ENCODE measurements at places on chromosomes 1 and 21.

GRCh38 chr1:227788271-227789083 is 27.0 kb upstream of the PRSS38 start:
- peak; percentile 55 for DNase-seq

GRCh38 chr1:25197982-25198662 is 34.2 kb downstream of the SYF2 start:
- no peak for DNase-seq

DNA sequence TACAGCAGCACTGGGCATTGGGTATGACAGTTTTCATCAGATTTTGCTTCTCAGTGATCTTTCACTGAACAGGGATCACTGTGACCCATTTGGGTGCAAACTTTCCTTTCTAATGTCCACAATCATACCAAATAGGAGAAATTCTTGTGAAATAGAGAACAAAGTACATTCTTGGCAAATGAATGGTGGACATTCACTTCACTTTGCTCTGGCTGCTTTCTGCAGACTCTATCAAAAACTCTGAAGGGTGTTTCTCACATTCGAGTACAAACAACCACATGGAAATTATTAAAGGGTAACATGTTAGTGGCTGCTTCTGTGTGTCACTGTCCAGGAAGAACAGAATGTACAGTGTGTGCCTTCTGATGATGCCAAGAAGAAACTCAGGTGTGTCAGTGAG is 61.9 kb upstream of the ADAM30 start:
- no peak for DNase-seq

DNA sequence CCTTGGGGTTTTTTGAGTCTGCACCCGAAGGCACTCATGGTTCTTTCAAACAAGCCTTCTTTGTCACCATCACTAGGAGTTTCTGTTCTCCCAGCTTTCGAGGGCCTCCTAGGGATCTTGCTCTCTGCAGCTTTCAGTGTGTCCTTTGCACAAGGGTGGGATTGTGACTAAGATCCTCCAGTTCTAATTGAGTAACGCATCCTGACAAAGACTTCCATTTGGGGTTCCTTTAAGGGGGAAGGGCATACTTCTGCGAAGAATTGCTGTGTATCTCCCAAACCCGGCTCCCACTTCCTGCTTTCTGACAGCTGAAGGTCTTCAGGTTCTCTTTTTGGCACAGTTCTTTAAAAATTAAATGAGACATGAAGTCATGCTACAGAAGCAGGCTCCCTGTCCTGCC is 139.4 kb downstream of the EDEM3 start:
- DNase-seq: no peak

GRCh38 chr1:211613951-211614350 is 35.0 kb upstream of the SLC30A1 start:
- DNase-seq: no peak

DNA sequence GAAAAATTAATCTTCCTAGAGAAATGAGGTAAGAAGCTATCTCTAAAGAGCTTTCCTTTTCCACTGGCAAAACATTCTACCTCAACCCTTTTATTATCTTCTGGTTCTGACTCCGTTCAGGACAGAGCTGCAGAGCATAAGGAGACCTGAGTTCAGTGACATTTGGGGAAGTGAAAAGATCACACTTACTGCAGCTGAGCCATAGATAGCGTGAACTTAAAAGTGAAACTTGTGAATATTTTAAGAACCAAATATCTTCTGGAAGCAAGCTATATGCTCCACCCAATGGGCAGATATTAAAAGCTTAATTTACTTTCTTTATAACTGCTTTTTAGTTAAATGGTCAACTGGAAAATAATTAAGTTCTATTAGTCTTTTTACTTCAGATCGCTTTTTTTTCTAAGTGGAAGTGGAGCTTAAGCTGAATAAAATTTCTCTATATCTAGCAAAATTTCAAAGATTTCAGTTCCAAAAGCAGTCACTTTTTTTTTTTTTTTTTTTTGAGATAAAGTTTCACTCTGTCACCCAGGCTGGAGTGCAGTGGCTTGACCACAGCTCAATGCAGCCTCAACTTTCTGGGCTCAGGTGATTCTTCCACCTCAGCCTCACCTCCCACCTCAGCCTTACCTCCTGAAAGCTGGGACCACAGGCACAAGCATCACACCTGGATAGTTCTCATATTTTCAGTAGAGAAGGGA is 11.9 kb downstream of the PTPN22 start:
- no peak for DNase-seq

GRCh38 chr1:26585471-26585870 is 55.9 kb downstream of the RPS6KA1 start:
- no peak for DNase-seq

DNA sequence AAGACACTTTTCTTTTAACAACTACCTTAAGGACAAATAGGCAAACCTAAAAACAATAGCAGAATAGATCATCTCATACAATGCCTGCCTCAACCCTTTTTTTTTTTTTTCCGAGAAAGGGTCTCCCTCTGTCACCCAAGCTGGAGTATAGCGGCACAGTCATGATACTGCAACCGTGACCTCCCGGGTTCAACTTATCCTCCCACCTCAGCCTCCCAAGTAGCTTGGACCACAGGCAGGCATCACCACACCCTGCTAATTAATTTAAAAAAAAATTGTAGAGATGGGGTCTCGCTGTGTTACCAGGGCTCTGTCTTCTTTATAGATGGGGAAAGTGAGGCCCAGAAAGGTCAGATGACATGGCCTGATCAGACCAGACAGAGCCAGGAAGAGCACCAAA is 7.9 kb downstream of the SH3BGRL3 start:
- no peak for DNase-seq

- no peak for DNase-seq
Measured at GRCh38 chr1:248596615-248597014, 885 bp downstream of the OR2T10 start.

DNA sequence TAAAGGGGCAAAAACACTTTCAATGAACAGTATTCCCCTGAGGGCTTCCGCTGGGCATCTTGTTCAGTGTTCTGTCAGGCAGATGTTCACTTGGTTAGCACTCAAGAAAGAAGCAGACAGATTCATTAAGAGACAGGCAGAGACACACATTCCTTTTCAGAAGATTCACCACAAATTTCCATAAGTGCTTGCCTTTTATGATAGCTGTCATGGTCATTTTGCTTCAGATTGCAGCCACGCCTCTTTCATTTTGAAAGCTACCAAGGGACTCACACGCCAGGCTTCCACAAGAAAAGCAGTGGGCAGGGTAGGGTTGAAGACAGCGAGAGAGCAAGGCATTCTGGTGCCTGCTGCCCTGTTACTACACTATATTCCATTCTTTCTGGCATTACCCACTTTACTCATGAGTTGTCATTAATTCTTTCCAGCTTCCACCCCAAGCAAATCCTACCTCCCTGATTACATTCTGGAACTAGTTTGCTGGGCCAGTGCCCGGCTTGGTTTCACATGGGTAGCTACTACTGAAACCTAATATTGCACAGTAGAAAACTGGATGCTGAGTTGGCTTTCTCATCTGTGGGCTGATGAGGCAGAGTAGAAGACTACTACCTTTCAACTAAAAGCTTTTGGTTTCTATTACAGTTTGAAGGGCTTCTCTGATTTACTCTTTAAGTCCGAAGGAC is 91.2 kb upstream of the COL24A1 start:
- no peak for DNase-seq

DNA sequence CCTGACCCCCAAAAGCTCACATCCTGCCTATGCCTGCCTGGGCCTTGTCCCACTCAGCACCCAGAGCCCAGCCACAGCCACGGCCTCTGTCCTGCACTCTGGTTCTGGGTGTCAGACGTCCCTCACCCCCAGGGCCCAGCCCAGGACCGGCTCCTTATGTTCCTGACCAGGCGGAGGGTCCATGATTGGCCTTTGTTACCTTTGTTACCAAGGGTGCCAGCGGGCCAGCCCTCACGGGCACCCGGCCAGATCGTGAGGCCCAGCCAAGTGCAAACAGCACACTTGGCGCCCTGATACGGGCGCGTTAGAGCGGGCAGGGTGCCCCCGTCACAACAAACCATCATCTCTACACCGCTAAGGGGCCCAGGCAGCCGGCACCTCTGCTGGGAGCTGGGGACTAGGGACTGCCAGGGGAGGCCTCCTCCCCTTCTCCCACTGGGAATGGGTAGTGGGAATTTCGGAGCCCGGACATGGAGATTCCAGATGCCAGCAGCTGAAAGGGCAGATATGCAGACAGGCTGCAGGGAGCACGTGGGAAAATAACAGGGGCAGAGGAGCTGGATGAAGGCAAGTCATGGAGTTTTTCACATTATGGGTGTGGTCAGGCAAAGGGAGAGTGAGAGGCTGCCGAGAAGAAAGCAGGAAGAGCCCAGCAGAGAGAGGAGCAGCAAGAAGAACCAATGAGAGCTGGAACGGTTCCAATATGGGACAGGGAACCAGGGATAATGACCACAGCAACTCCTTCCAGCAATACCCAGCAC is 22.1 kb downstream of the HSPG2 start:
- DNase-seq: no peak

DNA sequence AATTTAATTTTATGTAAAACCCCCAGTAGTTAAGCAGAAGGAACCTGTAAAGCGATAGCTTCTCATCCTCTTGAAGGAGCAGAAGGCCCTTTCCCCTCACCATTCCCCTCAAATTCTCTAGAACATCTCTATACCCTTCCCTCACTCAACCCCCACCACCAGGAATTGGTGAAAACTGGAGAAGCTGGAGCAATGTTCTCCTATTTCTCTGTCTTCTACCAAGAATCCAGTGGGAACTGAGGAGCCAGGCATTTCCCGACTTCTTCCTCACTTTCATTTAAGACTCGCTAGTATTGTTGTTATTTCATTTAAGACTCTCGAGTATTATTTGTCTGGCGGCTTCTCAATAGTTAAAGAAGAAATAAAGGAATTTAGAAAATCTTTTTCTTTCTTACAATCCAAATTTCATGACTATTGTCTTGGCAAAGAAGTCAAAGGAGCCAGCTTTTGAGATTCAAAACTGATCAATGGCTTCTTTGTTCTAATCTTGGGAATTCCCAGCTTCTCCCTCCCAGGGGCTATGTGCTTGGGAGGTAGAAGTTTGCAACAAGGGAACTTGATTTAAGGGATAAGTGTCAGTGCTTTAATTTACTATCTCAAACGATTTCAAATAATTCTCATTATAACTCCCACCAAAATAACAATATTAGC is 253.3 kb upstream of the ADGRL2 start:
- no peak for DNase-seq

DNA sequence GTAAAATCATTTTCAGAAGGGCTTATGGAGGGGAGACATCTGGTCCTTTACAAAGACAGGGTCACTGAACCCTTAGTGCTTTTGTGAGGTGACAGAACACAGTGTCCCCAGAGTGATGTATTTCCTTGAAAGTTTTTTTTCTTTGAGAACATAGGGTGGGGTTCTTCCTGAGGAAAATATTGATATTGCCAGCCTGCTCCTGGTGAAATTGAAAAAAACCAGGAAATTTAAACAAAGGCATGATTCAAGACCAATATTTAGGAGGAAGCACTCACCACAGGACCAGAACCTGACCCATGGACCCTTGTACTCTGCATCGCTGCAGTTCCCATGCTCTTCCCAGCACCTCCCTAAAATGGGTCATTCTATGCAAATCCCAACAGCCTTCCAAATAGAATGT is 63.7 kb downstream of the ST6GALNAC3 start:
- DNase-seq: no peak

- no peak for DNase-seq
Measured at GRCh38 chr1:220296981-220297380, 24.7 kb upstream of the RAB3GAP2 start.

DNA sequence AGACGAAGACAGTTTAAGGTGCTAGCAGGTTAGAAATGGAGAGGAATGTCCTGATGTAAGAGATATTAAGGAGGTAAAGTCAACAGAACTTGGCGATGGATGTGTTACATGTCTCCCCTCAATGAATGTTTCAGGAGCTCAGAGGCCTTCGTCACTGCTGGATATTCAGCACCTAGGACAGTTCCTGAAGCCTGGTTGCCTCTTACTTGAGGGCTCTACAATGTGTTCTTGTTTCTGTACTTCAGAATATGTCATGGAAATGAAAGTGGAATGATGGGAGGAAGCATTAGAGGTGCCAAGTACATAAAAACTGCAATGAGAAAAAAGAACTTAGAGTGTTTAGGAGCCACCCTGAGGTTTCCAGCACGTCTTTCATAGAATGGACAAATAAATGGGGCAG is 17.7 kb downstream of the TNR start:
- no peak for DNase-seq

GRCh38 chr1:61141288-61142042 is 59.1 kb downstream of the NFIA start:
- DNase-seq: no peak

DNA sequence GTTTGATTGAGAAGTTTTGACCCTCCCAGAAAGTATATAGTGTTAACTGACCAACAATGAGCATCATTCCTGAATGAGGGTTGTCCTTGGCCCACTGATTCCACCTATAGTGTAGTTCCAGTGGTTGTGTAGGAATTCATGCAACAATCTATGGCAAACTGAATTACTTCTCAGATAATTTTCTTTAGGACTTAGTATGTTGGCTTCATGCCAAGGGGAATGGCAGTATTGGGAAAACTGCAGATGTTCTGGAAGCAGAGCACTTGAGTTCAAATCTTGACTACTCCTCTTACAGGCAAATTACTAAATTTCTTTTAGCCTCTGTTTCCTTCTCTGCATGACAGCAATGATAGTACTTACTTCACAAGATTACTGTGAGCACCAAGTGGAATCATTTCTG is 65.8 kb downstream of the LRIG2 start:
- DNase-seq: no peak

DNA sequence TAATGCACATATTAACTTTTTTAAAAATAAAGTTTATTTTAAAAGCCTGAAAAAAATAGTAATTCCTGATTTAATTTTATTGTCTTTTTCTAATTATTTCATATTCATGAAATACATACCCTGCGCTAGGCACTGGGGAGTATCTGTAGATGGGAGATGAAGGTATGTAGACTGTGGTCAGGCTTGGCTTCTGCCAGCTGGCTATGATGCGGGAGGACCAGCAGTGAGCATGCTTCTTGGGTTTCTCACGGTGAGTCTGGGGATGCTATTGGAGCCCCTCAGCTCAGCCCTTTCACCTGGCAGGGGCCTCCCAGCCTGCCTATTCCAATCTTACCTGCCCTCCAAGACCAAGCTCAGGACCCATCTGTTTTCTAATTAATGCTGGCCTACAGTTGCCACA is 138.4 kb downstream of the NOS1AP start:
- no peak for DNase-seq

- no peak for DNase-seq
Measured at GRCh38 chr1:199612976-199613774, 414.3 kb upstream of the NR5A2 start.

GRCh38 chr1:59318271-59318860 is 21.5 kb downstream of the FGGY start:
- no peak for DNase-seq

DNA sequence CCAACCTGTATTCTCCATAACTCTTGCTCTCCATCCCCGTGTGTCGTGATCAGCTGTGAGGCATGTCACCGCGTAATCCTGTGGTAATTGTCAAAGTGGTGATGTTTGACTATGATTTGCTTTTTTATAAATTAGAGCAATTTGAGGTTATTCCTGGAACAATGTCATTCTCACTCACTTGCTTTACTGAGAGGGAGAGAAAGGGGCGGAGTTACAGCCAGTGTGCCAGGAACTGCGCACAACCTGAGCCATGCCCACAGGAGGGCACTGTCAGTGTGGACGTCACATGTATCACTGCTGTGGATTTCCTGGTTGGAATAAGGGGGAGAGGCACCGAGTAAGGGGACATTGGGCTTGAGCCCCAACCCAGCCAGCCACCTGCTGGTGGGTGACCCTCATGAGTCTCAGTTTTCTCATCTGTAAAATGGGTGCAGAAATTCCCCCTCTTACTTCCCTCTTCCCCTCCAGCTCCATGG is 6.9 kb downstream of the ADGRB2 start:
- no peak for DNase-seq

Measured in stimulated activated CD8-positive, alpha-beta memory T cell treated with anti-CD3 and anti-CD28 coated beads, Interleukin-4, amount 100 ng/mL, for 4 hours (primary cell).